ENCODE measurements at places on chromosomes 3 and 15. TPM values are rescaled to one million over a fixed set of nuclear protein-coding genes. Genes with fewer than 3 reads are reported as not detected.

GRCh38 chr15:52039925-52040781 lies 21.1 kb downstream of the MAPK6 start:
- peak; percentile 50 for ATAC-seq

DNA sequence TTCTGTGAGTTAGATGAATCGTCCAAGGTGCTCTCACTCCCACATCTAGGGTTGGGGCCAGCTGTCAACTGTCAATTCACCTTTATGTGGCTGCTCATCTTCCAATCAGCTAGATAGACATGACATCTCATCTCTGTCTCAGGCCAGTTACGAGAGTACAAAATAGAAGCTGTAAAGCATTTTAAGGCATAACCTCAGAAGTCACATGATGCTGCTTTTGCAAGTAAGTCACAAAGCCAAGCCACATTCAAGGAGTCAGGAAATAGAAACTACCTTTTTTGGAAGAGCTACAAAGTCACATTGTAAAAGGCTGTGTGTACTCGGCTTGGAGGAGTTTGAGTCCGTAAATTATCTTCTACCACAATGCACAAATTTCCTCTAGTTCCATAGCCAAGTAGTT lies 5.1 kb upstream of the CCR1 start:
- peak; percentile 57 for ATAC-seq

DNA sequence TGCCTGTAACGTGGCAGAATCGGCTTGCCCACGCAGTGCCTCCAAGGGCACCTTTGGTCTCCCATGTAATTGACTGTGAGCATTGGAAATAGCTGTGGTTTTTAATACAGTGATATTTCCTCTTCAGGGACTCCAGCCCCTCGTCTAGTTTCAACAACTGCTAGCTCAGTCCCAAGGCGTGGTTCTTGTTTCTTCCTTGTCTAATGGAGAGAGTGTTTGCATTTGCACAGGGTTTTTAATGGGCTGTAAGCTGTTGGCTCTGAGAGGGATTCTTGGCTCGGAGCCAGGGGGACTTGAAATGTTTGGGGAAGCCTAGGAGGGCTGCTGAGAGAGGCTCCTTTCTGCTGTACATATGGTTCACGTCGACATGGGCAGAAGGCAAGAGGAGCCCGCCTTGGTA lies 86.2 kb downstream of the THSD4 start:
- ATAC-seq, result no peak

Gene NPAP1
- not detected for total RNA-seq

Gene RBP2
- total RNA-seq, result not detected

- ATAC-seq, result no peak
These were observed 688.3 kb upstream of the LMCD1 start for GRCh38 chr3:7813365-7813764.

GRCh38 chr3:193803288-193803687 lies 210.3 kb downstream of the OPA1 start:
- ATAC-seq, result no peak

Gene PIERCE2
- total RNA-seq, result not detected

GRCh38 chr3:77372634-77373346 lies 332.9 kb downstream of the ROBO2 start:
- ATAC-seq, result no peak

DNA sequence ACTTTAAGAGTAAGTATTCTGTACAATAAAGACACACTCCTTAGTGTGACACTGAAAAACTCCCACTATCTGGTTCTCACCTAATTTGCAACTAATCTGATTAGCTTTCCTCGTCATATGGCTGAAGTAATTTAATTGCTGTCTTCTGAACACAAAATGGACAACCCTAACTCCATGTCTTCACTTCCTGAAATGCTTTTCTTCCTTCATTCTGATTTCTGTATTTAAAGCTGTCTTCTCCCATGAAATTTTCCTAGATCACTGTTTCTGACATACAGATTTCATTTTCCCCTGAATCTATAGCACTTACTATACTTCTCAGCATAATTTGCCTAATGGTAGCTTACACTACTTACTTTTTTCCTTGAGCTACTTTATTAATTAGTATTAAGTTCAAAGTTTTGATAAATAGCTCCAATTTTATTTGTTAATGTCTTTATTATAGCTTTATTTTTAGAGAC lies 6.3 kb downstream of the CCPG1 start:
- no peak for ATAC-seq

Gene TJP1
- total RNA-seq, result not detected

Gene MYNN
- total RNA-seq, result 15.0 TPM

DNA sequence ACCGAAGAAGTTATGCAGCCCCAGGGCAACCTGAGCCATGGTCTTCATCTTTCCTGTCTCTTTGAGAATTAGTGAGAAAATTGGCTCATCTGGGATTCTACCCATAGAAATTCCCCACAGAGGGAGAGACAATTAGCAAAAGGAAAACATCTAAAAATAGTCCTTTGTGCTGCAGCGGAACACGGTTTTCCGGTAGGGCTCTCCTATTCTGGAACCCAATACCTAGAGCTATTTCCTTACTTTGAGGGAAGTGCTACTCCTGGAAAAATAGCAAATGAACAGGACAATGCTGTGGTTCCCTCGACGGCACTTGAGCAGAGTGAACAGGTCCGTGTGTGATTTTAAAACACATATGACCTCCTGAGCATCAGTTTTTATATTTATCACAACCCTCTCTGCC lies 210.5 kb downstream of the FGF12 start:
- ATAC-seq, result no peak

Gene GRK7
- 0.09 TPM for total RNA-seq

DNA sequence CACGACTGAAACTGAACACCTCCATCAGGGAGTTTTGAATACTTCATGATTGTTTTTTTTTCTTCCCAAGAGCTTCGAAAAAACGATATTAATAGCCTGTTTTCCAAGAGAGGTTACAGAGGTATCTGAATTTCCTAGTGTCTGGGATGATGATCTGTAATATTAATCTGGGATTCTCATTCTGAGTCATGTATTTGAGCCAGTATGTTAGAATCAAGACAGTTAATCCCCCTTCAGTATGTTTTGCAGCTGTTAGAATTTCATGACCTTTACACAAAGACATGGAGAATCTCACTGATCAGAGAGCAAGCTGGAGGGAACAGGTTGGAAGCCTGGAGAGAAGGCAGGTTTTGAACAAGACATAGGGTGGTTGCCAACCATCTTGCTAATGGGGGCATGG lies 234.5 kb upstream of the GAP43 start:
- no peak for ATAC-seq

GRCh38 chr3:184549796-184550577 lies 11.6 kb upstream of the EPHB3 start:
- no peak for ATAC-seq

DNA sequence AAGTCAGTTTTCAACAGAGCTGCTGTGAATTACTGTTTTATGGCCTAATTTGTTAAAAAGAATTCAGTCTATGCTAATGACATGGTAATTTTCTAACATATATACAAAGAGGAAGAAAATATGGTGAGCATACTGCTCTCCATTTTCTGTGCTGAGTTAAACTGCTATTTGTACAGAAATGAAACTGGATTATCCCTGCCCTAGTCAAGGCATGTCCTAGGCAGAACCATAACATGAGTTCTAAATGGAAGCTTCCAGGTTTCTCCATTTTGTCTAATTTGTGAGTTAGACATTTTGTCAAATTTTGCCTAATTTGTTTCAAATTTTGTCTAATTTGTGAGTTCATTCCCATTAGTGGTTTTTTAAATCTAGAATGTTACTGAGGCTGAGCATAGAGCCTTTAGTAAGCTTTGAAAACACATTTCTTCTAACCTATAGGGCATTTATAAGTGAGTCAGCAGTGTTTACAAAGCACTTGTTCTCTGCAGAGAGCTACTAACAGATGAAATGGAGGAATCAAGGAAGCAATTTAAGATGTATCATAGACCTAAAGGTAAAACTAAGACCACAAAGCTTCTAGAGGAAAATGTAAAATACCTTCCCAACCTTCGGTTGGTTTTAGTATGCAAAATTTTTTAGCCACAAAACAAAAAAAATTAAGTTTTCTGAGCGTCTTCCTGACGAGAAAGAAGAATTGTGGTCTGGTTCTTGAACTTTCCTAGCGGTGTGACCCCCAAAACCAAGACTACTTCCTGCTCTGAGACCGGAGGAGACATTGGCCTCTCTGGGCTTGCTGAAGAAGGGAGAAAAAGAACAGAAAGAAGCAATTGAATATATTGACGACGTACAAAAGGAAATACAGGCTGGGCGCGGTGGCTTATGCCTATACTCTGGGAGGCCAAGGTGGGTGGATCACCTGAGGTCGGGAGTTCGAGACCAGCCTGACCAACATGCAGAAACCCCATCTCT lies 9.8 kb downstream of the P2RY14 start:
- ATAC-seq, result peak; percentile 90

- ATAC-seq, result no peak
These were observed 3.8 kb downstream of the GOLIM4 start for GRCh38 chr3:168091941-168092340.

GRCh38 chr3:135491491-135492205 lies 473.9 kb upstream of the PPP2R3A start:
- no peak for ATAC-seq

Gene KBTBD13
- not detected for total RNA-seq

DNA sequence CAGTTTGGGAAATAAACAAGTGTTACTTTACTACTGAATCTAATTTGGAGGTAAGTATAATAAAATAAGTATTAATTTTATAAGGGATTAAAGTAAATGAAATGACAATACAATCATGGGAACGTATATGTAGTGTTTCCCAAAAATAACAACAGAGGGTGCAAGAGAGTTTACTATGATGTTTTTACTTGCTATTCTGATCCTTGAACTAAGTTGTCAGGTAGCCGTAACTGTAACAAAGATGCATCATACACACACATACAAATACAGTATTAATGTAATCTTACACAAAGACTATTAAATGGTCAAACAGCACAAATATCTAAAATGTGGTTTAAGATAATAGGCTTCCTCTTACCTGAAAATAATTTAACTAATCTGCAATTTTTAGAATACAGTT lies 311.4 kb downstream of the TBC1D5 start:
- ATAC-seq, result no peak

- ATAC-seq, result peak; percentile 48
These were observed 4.1 kb upstream of the AMOTL2 start for GRCh38 chr3:134378384-134378783.

DNA sequence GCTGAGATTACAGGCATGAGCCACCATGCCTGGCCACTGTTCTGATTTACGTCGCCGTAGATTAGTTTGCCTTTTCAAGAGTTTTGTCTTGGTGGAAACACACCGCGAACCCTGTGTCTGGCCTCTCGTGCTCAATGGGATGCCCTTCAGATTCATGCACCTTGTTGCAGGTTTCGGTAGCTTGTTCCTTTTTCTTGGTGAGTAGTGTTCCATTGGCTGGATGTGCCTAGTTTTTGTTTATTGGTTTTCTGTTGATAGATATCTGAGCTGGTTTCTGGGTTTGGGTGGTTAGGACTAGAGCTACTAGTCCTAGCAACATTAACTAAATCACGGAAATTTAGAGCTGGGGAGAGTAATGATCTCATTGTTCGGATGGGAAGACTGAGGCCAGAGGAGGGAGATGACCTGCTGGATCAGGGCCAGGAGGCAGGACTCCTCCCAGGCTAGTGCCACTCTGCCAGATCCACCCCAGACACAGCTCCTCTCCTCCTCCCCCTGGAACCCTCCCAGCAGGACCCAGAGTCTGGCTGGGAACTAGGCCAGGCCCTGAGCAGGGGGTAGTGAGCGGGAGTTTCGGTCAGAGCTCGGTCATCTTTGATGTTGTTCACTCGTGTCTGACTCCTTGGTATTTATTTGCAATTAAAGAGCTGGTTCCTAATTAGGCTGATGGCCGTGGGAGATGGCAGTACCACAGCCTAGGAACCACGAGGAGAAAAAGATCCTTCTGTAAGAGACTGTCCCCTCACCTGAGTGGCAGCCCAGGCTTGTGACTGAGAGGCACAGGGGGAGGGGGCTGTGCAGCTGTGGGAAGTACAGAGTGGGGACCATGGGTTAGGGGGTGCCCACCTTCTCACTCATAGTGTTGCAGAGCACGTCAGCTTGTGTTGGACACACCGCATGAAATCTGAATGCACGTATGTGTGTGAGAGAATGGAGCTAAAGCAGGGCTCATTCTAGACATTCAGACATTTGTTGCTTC lies 73.4 kb downstream of the SMAD6 start:
- ATAC-seq, result no peak

- no peak for ATAC-seq
These were observed 35.8 kb upstream of the SLCO2A1 start for GRCh38 chr3:134065252-134066157.

- no peak for ATAC-seq
These were observed 1154.3 kb downstream of the ROBO1 start for GRCh38 chr3:78613421-78613879.

Gene RBPMS2
- total RNA-seq, result not detected

- ATAC-seq, result no peak
These were observed 30.4 kb upstream of the TRA2B start for GRCh38 chr3:185968168-185968567.

- peak; percentile 52 for ATAC-seq
These were observed 186.9 kb downstream of the KLHL25 start for GRCh38 chr15:85607842-85608241.

GRCh38 chr3:155178810-155179436 lies 98.8 kb downstream of the MME start:
- no peak for ATAC-seq

Gene DVL3
- 40.3 TPM for total RNA-seq

GRCh38 chr3:148218222-148218621 lies 479.5 kb upstream of the AGTR1 start:
- no peak for ATAC-seq

Gene FURIN
- 605 TPM for total RNA-seq

Gene CD47
- 139 TPM for total RNA-seq

DNA sequence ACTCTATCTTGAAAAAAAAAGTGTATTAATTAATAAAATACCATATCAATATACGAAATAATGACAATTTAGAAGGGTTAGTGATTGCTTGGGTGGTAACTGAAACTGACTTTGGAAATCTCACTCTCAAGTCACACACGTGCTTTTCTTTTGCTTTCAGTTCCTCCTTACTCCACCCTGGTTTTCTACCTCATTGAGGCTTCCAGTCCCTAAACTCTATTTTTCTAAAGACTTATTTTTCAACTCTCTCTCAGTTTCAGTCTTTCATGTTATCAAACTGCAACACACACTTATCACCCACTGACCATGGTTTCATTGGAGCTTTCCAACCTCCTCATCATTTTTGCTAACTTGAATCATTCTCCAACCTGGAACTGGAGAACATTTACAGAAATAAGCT lies 23.5 kb downstream of the IL12A start:
- ATAC-seq, result peak; percentile 28

Gene CPLX3
- total RNA-seq, result 0.15 TPM

DNA sequence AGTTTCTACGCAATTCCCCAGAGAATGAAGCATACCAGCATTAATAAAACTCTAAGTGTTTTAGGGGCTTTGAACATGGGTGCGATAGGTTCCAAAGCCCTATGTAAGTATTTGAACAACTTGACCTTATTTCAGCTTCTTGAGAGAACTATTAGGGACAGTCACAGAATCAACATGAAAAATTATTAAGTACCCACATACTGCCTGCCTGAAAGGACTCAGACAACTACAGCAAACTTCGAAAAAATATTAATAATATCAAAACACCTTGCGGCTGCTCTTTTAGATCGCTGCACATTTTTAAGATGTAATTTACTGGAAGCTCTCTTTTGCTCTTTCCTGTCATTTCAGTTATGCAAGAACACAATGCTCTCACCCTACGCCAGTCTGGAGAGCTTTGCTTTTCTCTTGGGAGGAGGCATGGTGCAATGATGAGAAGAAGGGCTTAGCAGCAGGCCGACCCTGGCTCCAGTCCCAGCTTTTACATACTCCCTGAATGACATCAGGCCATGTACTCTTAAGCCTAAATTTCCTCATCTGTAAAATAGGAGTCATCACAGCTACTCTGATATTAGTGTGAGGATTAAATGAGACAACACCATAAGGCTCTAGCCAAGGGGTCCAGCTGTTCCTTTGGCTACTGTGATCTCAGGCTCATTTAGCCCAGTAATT lies 640.7 kb downstream of the FHIT start:
- no peak for ATAC-seq

Gene CIP2A
- 55.7 TPM for total RNA-seq
